ENCODE measurements at places on chromosomes 7 and 10.

DNA sequence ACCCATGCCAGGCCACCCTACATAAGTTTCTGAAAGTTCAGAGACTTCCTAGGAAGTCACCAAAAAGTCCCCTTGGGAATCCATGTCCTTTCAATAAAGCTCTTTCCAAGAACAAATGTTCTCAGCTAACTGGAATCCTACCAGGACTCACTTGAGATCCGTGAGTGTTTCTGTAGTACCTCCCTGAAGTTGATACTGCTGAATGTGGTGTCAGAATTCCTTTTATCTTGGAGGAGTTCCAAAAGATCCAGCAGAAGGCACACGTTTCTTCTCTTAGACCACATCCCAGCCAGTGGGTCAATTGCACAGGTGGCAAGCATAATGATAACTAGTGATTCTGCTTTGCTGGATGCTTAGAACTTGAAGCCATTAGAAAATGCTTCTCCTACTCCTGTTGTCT is 689.7 kb upstream of the IGFBP3 start:
- DNase-seq, result no peak

DNA sequence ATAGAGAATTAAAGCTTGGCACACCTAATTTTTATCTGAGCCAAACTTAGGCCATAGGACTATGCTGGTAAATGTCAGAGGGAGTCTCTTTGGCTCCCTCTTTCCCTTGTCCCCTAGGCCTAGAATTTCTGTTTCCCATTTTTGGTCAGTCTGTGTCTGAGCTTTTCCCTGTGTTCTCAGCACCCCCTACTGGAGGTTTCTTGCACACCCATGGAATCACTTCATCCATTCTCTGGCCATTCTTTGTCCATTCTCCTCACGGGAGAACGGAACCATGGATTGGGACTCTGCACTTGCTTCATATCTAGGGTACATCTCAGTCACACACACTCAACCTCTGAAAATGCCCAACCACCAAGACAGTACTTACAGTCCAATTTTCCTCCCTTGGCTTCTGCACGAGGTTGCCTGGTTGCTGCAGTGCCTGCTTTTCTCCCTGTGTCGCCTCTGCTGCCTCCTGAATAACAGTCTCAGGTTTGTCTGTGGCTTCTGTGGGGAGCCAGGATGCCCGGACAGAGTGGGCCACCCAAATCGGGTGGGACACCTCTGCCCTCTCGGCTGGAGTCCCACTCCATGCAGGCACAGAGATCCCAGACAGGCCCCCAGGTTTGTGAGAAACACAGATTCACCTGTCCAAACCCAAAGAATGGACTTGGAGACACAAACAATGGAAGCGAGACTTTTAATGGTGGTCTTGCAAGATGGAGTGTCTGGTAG is 35.1 kb upstream of the DNAH11 start:
- no peak for DNase-seq

DNA sequence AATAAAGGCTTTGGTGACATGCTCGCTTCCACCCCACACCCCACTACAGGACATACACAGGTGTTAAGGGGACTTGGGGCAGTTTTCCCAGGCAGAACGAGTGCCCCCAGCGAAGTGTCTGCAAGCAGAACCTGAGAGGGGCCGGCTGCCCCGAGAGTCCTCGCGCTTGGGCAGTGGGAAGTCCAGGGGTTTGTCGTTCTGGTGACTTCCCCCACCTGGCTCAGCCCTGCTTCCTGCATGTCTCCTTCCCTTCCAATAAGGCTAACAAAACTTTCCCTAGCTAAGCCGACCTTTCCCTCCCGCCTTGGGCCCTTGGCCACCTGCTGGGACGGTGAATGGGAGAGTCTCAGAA is 916 bp downstream of the VWA2 start:
- no peak for DNase-seq

DNA sequence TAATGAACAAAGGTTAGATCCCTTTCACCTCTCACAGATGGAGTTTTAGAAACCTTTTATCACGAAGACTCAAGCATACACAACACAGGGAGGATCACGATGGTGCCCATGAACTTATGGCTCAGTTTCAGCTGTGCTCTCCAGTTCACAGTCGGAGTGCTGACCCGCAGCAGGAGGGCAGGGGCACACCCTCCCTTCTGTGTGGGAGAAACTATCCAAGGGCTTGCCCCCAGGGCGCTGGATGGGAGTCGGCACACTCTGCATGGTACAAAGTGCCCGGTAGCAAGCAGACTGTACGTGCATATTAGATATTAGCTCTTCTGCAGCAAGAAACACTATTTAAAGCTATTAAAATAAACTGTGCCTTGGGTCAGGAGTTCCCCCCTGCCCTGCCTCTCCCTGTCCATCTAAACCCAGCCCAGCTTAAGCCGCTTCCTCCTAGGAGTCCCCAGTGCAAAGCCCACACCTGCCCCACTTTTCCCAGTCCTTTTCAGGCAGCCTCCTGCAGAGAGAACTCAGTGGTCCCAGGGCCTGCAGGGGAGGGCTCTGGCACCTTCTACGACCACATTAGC is 76.5 kb downstream of the CHST15 start:
- no peak for DNase-seq

GRCh38 chr10:92011560-92012214 is 88.1 kb downstream of the BTAF1 start:
- no peak for DNase-seq

GRCh38 chr10:49081547-49082275 is 33.6 kb downstream of the VSTM4 start:
- DNase-seq, result peak; percentile 40

DNA sequence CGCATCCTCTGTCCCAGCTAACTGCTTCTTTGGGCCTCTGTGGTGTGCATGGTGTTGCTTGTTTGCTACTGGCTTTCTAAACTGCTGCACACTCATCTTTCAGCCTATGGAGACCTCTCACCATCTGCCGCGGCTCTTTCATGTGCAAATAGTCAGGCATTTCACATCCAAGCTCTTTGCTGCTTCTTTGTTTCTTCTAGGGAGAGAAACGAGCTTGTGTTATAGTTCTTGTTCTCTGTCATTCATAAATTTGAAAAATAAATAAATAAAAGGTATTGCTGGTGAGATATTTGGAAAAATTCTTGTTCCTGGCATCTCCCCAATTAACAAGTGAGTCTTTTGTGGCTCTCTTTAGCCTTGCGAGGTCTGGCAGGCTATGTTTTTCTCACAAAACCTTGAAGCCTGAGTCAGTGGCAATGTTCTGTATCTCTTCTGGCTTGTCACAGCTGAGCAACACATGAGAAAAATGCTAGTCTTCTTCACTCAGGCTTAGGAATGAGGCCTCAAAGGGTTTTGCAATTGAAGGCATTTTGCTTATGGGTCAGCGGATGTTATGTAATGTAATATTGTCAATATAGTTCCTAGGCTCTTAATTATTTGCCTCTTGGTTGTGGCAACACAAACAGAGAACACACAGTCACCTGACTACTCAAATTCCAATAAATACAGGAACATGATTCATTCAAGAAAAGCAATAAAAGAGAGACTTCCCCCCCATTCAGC is 274.0 kb downstream of the FRMD4A start:
- DNase-seq, result no peak

GRCh38 chr10:42428534-42428933 is 209.8 kb downstream of the ZNF33B start:
- DNase-seq, result no peak

Measured in brain pericyte (primary cell).